ENCODE measurements at places on chromosomes 12 and 14.

GRCh38 chr14:75427482-75428229 lies at the start of gene JDP2:
JDP2 (plus strand) TSS chr14:75428022; CDS start chr14:75437921, 9,899 bp downstream.
- DNase-seq = peak; percentile 68

DNA sequence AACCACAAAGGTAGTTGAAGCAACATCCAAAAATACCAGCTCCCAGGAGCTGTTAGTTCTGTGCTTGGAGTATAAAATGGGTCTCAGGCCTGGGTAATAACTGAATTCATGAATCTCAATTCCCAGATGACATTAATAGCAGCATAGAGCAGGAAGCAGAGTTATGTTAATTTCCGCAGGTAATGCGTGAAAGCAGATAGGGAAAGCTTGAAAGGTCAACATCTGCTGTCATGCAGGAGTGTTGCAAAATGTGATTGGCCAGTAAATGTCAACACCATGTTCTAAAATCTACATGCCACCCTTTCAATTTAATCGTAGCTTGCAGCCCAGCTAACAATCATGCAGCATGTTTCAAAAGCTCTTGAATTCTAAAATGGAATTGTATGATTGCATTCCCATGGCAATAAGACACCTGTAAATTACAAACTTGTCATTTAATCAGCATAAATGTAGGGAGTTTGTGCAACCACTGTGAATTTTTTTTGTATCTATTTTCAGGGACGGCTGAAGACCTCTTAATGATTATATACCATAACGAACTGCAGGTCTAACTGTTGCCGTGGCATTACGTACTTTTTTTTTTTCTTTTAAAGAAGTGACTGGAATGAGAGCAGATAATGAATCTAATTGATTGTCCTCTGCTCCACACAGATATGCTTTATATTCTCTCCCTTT lies 635.8 kb upstream of the FOXG1 start:
- DNase-seq = no peak

GRCh38 chr12:2692080-2692479 lies 102.7 kb upstream of the FKBP4 start:
- DNase-seq = peak; percentile 42

GRCh38 chr12:89514751-89515150 lies 9.8 kb downstream of the GALNT4 start:
- DNase-seq = no peak

- DNase-seq = peak; percentile 63
Measured at GRCh38 chr14:74616507-74616906, 4.5 kb upstream of the LTBP2 start.

- peak; percentile 90 for DNase-seq
Measured at GRCh38 chr12:25276199-25276937, 25.6 kb upstream of the KRAS start.

GRCh38 chr12:49413796-49414195 lies 46.5 kb downstream of the SPATS2 start:
- no peak for DNase-seq

DNA sequence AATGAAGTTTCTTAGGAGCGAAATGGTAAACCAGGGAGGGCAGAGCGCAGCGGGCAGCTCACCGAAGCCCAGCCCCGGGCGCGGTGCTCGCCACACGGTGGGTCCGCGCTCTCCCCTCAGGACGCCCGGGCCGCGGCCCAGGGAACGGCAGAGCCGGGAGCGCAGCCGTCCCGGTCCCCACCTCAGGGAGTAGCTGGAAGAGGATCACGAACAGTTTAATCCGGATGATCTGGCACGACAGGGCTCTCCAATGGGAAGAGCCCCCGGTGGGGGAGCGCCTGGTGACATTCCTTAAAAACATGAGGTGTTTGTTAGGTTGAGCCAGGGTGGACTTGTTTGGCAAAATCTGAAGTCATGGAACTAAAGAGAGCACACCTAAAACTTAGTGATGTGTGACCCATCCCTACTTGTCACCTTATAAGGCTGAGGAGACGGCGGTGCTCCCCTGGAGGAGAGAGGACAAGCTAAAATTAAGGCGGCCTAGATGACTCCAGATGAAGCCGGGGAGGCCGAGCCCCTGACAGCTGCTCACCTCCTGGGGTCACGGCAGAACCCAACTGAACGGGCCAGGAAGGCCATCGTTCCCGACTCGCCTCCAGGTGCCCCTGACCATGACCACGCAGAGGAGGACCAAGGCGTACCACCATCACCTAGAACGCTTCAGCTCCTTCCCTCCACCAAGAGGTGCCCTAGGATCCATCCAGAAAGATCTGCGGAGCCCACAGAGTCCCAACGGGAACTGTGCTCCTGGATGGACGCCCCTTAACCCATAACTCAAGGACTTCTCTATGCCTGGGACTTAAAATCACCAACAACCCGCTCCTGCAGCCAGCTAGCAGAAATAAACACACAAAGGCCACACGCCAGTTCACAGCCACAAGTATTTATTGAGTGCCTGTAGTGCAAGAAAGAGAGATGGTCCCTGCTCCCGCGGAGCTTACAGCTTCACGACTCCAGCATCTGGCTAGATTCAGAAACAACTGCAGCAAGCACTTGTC lies 866 bp upstream of the PITPNM2 start:
- DNase-seq = peak; percentile 26

DNA sequence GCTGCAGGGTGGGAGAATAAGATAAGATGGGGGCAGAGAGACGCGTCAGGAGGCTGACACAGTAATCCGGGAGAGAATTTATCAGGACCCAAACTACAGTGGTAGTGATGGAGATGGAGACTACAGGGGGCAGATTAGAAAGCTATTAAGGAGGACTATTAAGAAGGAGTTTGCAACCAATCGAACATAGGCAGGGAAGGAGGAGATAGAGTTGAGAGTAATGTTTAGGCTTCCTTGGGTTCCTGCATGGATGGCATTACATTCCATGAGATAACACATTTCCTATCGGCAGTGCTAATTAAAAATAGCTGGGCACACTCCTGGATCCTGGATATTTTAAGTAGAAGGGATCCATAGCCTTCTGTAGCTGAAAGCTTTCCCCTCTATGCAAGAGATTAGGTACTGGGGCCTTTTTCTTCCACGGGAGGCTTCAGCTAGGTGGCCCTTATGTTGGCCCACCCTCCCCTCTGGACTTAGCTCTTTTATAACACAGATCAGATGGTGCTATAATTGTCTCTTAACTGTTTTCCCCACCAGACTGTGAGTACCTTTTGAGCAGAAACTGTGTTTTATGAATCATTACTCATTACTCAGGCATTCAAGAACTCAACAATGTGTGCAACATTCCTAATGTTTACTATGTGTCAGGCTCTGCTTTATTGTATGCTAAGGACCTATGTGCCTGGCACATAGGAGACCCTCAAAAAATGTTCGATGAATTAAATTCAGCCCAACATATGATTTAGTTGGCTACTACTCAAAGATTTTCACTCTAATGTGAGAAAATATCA lies 113.0 kb downstream of the RMST start:
- no peak for DNase-seq

GRCh38 chr12:62744551-62744950 lies 190.4 kb downstream of the PPM1H start:
- no peak for DNase-seq

DNA sequence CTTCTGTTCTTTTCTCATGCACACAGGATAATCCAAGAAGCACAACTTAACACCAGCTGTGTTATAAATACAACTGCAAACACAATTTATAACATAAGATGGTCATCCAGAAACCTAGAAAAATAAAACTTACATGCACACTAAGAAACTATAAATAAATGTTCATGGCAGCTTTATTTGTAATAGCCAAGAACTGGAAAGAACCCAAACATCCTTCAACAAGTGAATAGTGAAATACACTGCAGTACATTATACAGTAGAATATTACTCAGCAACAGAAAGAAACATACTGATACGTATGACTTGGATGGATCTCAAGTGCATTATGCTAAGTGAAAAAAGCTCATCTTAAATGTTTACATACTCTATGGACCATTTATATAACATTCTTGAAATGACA lies 132.7 kb downstream of the SPTSSA start:
- no peak for DNase-seq

- DNase-seq = no peak
Measured at GRCh38 chr12:49024543-49024942, 6.0 kb upstream of the PRKAG1 start.

GRCh38 chr12:123149501-123150274 lies 1.2 kb downstream of the PITPNM2 start:
- no peak for DNase-seq

- no peak for DNase-seq
Measured at GRCh38 chr14:56342494-56342942, 224.3 kb downstream of the PELI2 start.

DNA sequence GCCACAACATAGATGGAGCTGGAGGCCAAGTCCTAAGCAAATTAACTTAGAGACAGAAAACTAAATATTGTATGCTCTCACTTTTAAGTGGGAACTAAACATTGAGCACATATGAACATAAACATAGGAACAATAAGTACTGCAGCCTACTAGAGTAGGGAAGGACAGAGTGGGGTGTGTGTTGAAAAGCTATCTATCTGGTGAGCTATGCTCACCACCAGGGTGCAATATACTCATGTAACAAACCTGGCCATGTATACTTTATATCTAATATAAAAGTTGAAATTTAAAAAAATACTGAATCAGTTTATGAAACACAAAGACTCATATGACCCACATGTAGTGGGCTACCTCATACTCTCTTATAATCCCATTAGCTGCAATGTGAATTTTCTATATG lies 1305.0 kb downstream of the LRFN5 start:
- DNase-seq = no peak

DNA sequence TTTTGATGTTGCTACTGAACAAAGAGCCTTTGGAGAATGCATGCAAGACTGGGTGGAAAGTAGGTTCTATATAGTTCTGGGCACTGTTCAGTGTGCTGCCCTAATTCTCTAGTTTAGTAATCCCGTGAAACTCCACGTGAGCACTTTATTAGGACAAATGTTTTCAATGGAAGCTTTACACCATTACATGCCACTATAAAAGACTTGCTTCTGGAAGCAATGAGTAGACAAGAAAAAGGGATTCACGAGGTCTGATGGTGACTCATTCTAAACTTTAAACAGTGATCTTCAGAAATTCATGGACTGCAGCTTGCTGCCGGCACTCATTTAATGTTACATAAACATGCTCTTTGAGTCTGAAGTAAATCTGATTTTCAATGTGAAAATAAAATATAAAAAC lies 22.3 kb downstream of the ATG14 start:
- DNase-seq = no peak

DNA sequence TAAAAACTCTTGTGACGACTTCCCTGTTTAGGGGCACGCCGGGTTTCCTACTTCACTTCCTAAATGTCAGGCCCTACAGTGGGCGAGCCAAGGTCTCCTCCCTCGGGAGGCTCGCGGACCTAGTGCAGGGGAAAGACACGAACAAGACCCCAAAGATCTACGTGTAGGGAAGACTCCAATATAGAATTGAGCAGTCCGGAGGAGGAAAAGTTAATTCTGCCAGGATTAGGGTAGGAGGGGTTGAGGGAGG lies 564 bp downstream of the ATXN3 start:
- DNase-seq = peak; percentile 24
